ENCODE measurements at places on chromosomes 5 and 9. TPM values are rescaled to one million over a fixed set of nuclear protein-coding genes. Genes with fewer than 3 reads are reported as not detected.

LHX2 gene
- not detected for total RNA-seq

DELE1 gene
- 19.2 TPM for total RNA-seq

CCDC187 gene
- not detected for total RNA-seq

MEIKIN gene
- not detected for total RNA-seq

GRCh38 chr5:132592521-132592920 lies 35.7 kb downstream of the RAD50 start:
- no peak for DNase-seq

DNA sequence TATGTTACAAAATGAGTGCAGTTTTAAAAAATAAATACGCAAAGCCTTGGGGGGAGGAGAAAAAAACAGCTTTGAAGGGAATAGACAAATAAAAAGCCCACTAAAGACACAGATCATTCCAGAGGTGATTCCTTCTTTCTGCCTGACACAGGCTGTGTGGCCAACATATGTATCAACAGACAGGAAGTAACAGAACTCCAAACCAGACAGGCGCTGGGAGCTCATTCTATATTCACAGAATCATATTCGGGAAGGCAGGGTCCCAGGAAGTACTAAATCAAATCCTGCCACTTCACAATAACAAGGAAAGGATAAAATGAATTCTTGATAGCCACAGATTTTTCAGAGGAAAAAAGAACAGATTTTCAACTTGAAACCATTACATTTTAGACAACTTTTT lies 62.1 kb downstream of the SEMA5A start:
- peak; percentile 7 for DNase-seq

DNA sequence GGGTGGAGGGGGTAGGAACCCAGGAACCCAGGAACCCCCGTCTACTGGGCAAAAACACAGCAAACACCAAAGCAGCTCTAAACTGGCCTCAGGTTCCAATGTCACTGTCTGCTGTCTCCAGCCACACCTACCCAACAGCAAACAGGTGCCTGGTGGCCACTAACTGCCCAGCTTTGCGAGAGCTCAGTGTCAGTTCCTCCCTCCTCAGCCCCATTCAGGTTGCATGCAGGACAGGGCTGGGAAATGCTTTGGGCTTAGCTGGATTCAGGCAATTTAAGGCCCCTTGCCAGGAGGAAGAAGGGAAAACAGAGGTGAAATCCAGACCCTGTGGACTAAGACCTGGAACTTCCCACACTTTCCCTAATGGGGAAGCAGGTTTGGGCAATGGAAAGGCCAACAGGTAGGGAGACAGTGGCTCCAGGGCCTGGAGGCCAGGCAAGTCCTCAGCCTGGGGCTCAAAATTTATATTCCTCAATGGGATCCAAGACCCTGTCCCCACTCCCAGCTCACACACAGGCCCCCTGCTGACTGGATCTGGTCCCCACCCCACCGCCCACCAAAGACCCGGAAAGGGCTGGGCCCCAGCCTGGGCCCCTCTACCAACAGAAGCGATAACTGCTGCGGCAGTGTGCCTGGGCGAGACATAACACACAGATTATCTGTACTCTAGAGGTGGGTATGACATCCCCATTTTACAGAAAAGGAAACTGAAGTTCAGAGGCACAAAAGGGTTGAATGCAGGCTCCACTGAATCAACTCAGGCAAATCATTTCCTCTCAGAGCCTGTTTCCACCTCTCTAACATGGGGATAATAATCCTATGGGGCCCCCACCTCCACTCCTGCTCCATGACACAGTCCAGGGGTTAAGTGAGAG lies 3.5 kb downstream of the EEIG1 start:
- DNase-seq: no peak

- DNase-seq: peak; percentile 15
Observed at GRCh38 chr9:123058834-123059233, 25.4 kb downstream of the GPR21 start.

DNA sequence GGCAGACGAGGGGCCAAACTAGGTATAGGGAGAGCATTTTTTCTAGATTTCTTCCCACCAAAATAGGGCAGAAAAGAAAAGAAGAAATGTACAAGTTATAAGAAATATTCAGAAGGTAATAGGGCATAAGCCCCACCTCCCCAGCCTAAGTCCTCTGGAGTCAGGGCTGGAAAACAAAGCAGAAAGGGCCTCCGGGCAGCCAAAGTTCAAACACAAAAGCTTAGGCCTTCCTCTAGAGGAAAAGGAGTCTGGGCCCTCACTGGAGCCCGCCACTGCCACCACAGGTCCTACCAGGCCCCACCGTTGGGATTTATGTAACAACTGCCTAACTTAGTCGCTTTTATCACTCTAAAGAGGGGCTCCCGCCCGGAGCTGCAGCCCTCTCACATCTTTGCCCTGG lies 27.6 kb downstream of the TBC1D2 start:
- no peak for DNase-seq

GRCh38 chr9:94212531-94212930 lies 46.6 kb upstream of the ZNF169 start:
- no peak for DNase-seq

DNA sequence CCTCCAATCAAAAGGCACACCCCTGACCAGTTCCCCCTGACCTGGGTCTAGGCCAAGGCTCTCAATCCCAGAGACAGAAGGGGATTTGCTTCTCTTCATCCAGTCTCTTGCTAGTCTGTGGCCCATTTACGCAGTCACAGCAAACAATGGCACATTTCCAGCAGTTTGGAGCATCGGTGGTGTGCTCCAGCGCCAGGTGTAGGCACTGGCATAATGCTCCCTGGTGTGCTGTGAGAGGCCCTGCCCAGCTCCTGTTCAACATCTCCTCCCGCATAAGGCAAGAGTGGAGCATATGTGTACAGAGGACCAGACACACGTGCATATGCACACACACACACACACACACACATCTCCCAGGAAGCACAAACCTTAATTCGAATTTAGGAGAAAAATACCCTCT lies 79.5 kb upstream of the ERCC6L2 start:
- DNase-seq: no peak

DNA sequence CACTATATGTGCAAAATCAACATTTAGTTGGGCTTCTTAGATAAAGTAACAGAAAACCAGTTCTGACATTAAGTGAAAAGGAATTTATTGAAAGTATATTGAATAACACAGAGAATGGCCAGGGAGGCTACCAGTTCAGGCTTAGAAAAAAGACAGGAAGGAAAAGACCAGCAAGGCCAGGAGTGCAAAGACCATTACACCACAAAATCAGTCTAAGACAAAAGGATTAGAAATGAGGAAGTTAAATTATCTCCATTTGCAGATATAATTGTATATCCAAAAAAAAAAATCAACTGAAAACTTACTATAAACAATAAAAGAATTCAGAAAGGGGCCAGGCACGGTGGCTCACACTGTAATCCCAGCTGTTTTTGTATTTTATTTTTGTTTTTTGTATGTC lies 4.8 kb upstream of the TEX10 start:
- no peak for DNase-seq

DNA sequence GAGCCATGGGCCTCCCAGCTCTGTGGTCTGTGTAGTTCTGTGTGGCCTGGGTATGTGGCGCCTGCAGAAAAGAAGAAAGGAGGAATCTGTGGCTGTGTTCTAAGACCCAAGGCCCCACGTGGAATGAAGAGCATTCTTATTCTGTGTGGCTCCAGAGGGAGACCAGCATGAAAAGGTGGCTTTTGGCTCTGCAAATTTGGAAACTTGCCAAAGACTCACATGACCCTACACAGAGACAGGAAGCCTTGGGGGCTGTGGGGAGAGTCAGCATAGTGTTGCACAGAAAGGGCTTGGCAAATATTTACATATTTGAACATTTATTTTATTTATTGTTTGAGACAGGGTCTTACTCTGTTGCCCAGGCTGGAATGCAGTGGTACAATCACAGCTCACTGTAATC lies 193.3 kb downstream of the TMEM38B start:
- no peak for DNase-seq

Measured in bronchial epithelial cell (primary cell).